ENCODE measurements at places on chromosomes 3 and 15. TPM values are rescaled to one million over a fixed set of nuclear protein-coding genes. Genes with fewer than 3 reads are reported as not detected.

- no peaks in the 10 kb centered on the region for H3K27me3 ChIP-seq
- DNase-seq, result no peak
- no peaks in the 10 kb centered on the region for H3K36me3 ChIP-seq
- no peaks in the 10 kb centered on the region for H3K4me1 ChIP-seq
These were observed 19.5 kb upstream of the MASP1 start for GRCh38 chr3:187310954-187311470.

GRCh38 chr3:180011927-180012326 is 24.8 kb downstream of the PEX5L start:
- H3K27ac ChIP-seq, result no peak overlapping the region
- no peak for DNase-seq
- H3K4me1 ChIP-seq, result no peaks in the 10 kb centered on the region
- no peaks in the 10 kb centered on the region for H3K27me3 ChIP-seq
- H3K36me3 ChIP-seq, result no peaks in the 10 kb centered on the region
- H3K4me3 ChIP-seq, result no peak overlapping the region

DNA sequence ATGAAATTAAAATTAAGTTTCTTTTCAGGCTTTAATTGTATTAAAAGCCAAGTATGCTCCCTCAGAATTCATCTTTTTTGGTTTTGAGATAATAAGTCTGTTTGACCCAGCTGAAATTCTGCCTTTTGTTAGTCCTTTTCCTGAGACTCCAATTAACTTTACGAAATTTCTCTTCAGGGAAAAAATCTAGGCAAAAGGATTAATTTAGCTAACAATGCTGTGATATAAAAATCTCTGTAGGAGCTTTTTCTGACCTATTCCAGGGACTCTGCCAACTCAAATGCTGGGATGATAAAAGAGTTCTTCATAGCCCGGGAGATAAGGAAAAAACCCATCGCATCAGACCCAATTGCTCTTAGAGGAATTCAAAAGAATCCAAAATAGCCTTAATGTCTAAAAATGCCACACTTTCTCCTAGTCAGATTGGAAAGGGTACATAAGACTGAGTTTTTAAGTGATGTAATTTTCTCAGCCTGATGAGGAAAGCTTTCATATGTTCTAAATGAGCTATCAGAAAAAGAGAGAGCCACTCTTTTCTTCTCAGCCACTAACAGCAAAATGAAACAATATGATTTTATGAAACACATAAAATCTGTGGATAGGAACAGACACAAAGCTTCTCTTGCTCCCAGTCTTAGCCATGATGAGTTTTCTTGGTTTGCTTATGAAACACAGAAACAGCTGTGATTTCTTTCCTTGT is 405.1 kb downstream of the ROBO1 start:
- H3K27me3 ChIP-seq, result no peaks in the 10 kb centered on the region
- no peak overlapping the region for H3K4me3 ChIP-seq
- H3K36me3 ChIP-seq, result no peaks in the 10 kb centered on the region
- H3K4me1 ChIP-seq, result no peaks in the 10 kb centered on the region
- no peak overlapping the region for H3K27ac ChIP-seq

- DNase-seq, result peak; percentile 28
- H3K4me3 ChIP-seq, result peak overlapping the region; percentile 50
- peaks cover 9% of the 10 kb centered on the region for H3K4me1 ChIP-seq
- H3K27ac ChIP-seq, result no peak overlapping the region
- no peaks in the 10 kb centered on the region for H3K27me3 ChIP-seq
- H3K36me3 ChIP-seq, result peaks cover 2% of the 10 kb centered on the region
These were observed 951 bp downstream of the POMGNT2 start for GRCh38 chr3:43104660-43105595.

DNA sequence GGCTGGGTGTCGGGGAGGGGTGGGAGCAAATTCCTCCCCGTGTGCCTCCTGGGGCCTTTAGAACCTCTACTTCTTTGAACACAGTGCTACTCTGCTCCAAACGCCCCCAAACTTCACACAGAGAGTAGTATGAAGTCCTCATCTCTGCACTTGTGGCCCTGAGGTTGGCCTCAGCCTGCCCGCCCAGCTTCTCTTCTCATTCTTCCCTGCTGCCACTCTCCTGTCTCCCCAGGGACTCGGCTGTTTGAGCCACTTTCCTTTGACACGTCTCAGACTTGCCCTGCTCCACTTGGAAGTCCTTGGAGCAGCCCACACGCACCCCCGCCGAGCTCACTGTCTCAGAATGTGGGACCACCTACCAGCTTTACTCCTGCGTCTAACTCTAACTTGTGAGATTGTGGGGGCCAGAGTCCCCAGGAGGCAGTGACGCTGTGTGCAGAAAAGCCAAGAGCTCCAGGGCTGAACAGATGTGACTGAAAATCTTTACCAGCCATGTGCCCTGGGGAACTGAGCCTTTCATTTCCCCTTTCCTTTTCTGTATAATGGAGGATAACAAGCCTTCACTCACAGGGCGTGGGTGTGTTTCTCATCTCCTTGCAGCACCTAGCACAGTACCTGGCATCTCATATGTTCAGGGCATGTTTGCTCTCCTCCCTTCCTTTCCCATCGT is 233.6 kb upstream of the CTDSPL start:
- H3K4me1 ChIP-seq, result no peaks in the 10 kb centered on the region
- H3K36me3 ChIP-seq, result no peaks in the 10 kb centered on the region
- no peaks in the 10 kb centered on the region for H3K27me3 ChIP-seq
- H3K27ac ChIP-seq, result no peak overlapping the region

- no peak overlapping the region for H3K27ac ChIP-seq
- no peaks in the 10 kb centered on the region for H3K27me3 ChIP-seq
- no peak overlapping the region for H3K4me3 ChIP-seq
- H3K36me3 ChIP-seq, result no peaks in the 10 kb centered on the region
- DNase-seq, result no peak
These were observed 16.9 kb upstream of the RBPMS2 start for GRCh38 chr15:64792282-64792681.

- no peak overlapping the region for H3K27ac ChIP-seq
- peaks cover 43% of the 10 kb centered on the region for H3K36me3 ChIP-seq
- no peaks in the 10 kb centered on the region for H3K4me1 ChIP-seq
- no peaks in the 10 kb centered on the region for H3K27me3 ChIP-seq
- no peak for DNase-seq
- no peak overlapping the region for H3K4me3 ChIP-seq
These were observed 30.9 kb downstream of the PRKCD start for GRCh38 chr3:53191836-53192480.

DNA sequence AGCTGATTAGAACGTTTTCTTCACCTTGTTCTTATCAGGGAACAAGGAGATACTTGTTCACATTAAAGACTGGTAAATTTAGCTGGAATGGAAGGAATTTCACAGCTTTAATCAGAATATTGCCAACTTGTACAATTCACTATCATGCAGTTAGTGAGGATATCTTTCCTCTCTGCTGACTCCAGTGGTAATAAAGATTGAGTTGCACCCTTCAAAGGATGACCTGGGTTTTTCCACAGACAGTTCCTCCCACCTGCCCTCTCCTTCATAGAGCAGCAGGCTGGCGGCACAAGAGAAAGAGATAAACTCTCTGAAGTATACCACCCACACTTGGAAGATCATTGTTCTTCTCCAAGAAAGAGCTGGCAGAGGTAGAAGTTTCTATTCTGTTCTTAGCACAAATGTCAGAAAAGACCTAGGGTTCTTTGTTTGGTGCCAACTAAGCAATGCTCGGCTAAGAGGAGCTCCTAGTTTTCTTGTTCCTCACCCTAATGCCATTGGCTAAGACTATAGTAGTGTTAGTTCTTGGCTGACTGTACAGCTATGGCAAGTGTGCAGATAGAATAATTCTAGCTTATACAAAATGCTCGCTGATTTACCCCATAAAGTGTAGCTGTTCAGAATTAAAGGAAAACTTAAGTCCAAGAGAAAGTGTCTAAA is 169.1 kb downstream of the CLSTN2 start:
- no peak overlapping the region for H3K4me3 ChIP-seq
- H3K4me1 ChIP-seq, result no peaks in the 10 kb centered on the region
- no peaks in the 10 kb centered on the region for H3K36me3 ChIP-seq
- no peaks in the 10 kb centered on the region for H3K27me3 ChIP-seq
- DNase-seq, result no peak
- H3K27ac ChIP-seq, result no peak overlapping the region

The HHLA2 gene
- polyA plus RNA-seq, result not detected

The ARL8B gene
- polyA plus RNA-seq, result 66.1 TPM

The SLITRK3 gene
- polyA plus RNA-seq, result not detected

The IDH3A gene
- 46.7 TPM for polyA plus RNA-seq

The NPAP1 gene
- not detected for polyA plus RNA-seq

Data from naive thymus-derived CD4-positive, alpha-beta T cell (primary cell).